ENCODE measurements at places on chromosomes 4 and X.

- no peak for DNase-seq
These were observed 1093.0 kb upstream of the TENM3 start for GRCh38 chr4:181150191-181150590.

DNA sequence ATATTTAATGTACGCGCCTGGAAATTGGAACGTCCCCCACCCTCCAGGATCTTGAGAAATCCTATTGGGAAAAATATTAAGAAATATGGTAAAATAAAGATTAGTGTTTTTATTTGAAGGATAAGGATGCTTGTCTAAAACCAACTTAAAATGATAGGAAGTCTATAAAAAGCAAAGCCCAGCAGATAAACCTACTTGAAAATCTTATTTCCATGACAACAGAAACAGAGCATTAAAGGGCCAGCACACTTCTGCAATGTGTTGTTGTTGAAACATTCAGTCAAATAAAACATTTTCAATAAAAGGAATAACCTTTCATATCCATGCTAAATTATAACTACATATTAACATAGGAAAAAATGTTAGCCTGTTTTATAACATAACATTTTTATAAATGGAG lies 29.3 kb upstream of the GPM6A start:
- no peak for DNase-seq

- DNase-seq: no peak
These were observed 18.8 kb upstream of the VSIG1 start for GRCh38 chrX:108025954-108026600.

GRCh38 chr4:166198516-166199310 lies 325.7 kb downstream of the TLL1 start:
- DNase-seq: no peak

- peak; percentile 21 for DNase-seq
These were observed 15.3 kb downstream of the STAG2 start for GRCh38 chrX:123976706-123977316.

GRCh38 chr4:54496412-54496811 lies 161.3 kb upstream of the KIT start:
- no peak for DNase-seq

DNA sequence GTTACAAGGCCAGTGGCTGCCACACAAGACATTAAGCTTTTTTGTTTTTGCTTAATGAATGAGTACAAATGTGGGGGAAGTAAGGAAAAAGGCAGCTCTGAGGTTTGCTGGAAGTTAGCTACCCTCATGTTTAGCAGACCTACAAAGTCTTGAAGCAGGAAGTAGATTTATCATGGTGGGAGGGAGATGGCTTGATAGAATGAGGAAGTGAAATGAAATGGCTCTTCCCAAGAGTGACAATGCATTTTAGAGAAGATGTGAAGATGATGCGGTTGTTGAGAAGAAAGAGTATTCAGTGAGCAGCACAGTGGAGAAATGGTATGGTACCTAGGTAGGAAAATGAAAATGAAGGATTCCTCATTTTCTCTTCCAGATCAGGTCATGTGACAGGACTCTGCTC lies 108.0 kb downstream of the SLIT2 start:
- DNase-seq: no peak

DNA sequence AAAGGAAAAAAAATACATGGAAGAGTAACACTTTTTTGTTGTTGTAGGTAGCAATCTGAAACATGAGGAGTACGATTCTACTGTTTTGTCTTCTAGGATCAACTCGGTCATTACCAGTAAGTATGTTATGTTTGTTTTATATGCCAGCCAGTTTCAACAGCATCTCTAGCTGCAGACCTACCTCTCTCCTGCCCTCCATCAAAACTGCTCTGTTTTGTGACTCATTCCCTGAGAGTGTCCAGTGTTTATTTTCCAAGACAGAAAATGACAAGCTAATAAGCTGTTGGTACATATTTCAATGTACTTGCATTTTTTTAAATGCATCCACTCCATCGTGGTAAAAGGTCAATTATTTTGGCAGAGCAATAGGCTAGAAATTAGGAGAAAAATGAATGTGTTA lies 347 bp downstream of the AMTN start:
- no peak for DNase-seq

DNA sequence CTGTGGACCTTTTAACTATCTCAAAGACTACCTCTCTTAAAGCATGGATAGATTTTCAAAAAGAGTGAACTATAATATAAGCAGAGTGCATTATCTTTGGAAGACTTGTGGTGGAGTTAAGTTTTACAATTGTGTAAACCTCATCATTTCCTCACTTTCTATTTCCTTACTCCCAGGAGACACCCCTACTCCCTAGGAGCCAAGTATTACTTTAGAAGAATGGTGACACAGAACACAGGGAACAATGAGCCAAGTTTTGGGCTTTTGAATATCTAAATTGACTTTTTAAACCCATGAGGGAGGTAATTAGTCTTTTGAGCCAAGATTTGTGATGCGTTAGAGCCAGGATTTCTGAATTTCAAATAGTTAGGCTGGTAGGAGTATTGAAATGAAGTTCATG lies 78.9 kb upstream of the UNC5C start:
- no peak for DNase-seq

GRCh38 chr4:182564724-182565369 lies 321.6 kb downstream of the TENM3 start:
- DNase-seq: no peak

GRCh38 chrX:149630681-149631233 lies 835 bp downstream of the TMEM185A start:
- DNase-seq: peak; percentile 42

DNA sequence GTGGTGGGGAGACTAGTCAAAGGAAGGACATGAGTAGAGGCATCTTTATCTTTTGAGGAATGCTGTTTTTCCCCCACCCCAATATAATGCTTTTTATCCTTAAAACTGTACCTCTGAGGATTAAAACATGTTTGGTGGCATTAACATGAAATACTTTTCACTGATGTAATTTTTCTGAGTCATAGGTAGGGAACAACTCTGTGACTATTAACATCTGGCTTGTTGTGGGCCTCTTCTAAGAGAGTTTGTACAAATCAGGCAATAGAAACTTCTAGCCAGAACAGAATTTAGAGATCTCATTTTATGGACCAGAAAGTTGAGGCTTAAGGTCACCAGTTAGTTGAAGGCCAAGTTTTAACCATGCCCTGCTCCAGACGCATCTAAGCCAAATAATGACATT lies 207.6 kb downstream of the SOX3 start:
- no peak for DNase-seq

DNA sequence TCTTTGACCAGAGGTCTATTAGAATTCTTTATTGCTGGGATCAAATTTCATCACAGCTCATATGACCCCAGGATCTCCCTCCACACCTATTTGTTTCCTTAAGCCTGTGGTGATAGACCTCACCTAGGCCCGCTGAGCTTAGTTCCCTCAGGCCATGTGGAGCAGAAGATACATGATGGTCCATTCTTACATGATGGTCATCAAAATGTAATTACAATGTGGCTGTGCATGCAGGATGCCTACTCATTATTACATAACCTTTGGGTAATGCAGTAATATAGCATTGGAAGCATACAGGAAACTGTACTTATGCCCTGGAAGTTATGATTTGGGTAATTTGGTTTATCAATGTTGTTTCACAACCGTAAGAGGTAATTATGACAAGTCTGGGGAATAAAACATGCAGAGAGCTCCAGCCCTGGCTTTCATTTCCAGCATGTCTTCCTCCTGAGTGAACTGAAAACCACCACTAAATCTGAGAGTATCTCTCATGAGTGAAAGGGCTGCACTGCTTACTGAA lies 67.0 kb upstream of the AGA start:
- DNase-seq: no peak

- no peak for DNase-seq
These were observed 44.2 kb downstream of the TBC1D14 start for GRCh38 chr4:6953751-6954380.
